ENCODE measurements at places on chromosomes 2 and 18. TPM values are rescaled to one million over a fixed set of nuclear protein-coding genes. Genes with fewer than 3 reads are reported as not detected.

- no peak overlapping the region for H3K4me3 ChIP-seq
- peak; percentile 24 for DNase-seq
These were observed 52.2 kb upstream of the CAB39 start for GRCh38 chr2:230660294-230661060.

- no peaks in the 10 kb centered on the region for H3K4me1 ChIP-seq
- no peak overlapping the region for H3K27ac ChIP-seq
- H3K36me3 ChIP-seq: no peaks in the 10 kb centered on the region
- DNase-seq: no peak
- H3K4me3 ChIP-seq: no peak overlapping the region
These were observed 140.0 kb downstream of the SEPTIN10 start for GRCh38 chr2:109473616-109474318.

- no peaks in the 10 kb centered on the region for H3K36me3 ChIP-seq
- no peak overlapping the region for H3K4me3 ChIP-seq
- no peak for DNase-seq
- no peaks in the 10 kb centered on the region for H3K4me1 ChIP-seq
- no peak overlapping the region for H3K27ac ChIP-seq
- H3K27me3 ChIP-seq: no peaks in the 10 kb centered on the region
These were observed 22.4 kb downstream of the NCOA1 start for GRCh38 chr2:24513281-24514071.

DNA sequence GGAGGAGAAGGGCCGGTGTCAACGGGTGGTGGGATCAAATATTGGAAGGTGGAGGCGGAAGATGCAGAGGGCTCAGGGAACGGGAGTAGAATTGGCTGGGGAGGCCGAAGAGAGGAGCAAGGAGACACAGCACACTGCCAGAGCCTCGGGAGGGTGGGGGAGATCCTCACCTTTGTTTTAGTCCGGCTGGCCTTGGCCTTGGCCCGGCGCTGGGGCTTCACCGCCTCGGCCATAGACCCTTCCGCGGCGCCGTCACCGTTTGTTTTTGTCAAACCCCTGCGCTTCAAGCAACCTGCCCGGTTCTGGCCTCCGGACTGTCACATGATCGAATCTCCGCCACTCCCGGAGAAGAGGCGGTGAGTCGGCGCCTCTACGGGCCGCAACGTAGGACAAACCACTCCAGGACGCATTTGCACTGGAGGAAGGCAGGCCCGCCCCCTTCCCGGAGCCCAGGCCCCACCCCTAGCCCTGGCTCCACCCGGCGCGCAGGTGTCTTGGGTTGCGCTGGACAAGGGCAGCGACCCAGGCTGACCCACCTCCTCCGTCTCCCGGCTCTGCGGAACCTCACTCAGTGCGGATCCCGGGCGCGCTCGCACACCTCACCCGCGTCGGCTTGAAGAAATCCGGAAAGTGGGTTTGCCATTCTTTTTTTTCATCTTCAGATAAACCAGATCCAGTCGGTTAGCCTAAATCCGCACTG is at the start of gene EPG5:
Gene EPG5, minus strand, starts transcription at position 323 of the 700 bp plus-strand sequence. Its CDS starts 90 bp downstream, at position 233.
- H3K4me1 ChIP-seq: no peaks in the 10 kb centered on the region
- H3K4me3 ChIP-seq: peak within 1 kb of the TSS; percentile 67
- DNase-seq: peak; percentile 86
- H3K36me3 ChIP-seq: no peaks in the 10 kb centered on the region

- H3K27ac ChIP-seq: peak overlapping the region; percentile 91
- DNase-seq: no peak
- no peaks in the 10 kb centered on the region for H3K4me1 ChIP-seq
- H3K27me3 ChIP-seq: no peaks in the 10 kb centered on the region
These were observed 1.5 kb upstream of the SPTBN1 start for GRCh38 chr2:54454548-54455130.

DNA sequence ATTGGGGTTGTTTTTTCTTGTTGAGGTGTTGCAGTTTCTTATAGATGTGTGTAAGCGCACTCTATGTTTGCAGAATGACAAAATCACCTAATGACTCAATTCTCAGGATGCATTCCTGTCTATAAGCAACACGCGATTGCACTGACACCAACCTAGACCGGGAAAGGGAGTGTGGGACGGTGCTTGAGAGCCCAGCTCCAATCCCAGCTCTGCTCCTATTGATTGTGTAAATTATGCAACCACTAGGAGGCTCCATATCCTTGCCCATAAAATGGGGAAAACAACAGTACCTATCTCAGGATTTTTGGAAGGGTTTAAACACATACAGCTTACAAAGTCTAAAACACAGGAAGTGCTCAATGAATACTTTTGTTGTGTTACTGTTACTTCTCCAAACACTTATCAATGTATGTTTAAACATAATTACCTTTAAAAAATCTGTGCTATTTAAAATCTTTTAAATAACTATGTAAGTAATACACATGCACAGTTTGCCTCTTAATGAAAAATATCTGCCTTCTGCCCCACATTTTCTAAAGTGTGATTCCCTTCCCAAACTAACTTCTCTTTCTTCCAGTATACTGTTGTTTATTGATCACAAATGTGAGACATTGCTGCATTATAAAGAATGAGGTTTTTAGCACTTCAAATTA is 132.5 kb downstream of the SPHKAP start:
- H3K27me3 ChIP-seq: no peaks in the 10 kb centered on the region
- no peaks in the 10 kb centered on the region for H3K4me1 ChIP-seq
- H3K36me3 ChIP-seq: no peaks in the 10 kb centered on the region
- H3K4me3 ChIP-seq: no peak overlapping the region
- no peak for DNase-seq
- no peak overlapping the region for H3K27ac ChIP-seq

GRCh38 chr18:23943903-23944624 is 70.5 kb upstream of the TTC39C start:
- no peak overlapping the region for H3K4me3 ChIP-seq
- no peaks in the 10 kb centered on the region for H3K36me3 ChIP-seq
- H3K4me1 ChIP-seq: no peaks in the 10 kb centered on the region
- DNase-seq: no peak

DNA sequence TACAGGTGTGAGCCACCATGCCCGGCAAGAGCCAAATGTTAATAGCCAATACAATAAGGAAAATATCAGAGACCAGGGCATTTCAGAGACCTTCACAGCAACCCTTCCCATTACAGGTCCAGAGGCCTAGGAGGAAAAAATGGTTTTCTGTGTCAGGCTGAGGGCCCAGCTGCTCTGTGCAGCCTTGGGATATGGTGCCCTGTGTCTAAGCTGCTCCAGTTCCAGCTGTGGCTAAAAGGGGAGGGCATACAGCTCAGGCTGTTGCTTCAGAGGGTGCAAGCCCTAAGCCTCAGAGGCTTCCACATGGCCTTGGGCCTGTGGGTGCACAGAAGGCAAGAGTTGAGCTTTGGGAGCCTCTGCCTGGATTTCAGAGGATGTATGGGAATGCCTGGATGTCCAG is 20.1 kb upstream of the CCDC195 start:
- H3K36me3 ChIP-seq: no peaks in the 10 kb centered on the region
- no peak overlapping the region for H3K27ac ChIP-seq
- DNase-seq: no peak
- no peaks in the 10 kb centered on the region for H3K27me3 ChIP-seq
- no peak overlapping the region for H3K4me3 ChIP-seq
- H3K4me1 ChIP-seq: no peaks in the 10 kb centered on the region

GRCh38 chr2:168699844-168700417 is 102.5 kb upstream of the NOSTRIN start:
- no peak overlapping the region for H3K27ac ChIP-seq
- no peak overlapping the region for H3K4me3 ChIP-seq
- H3K27me3 ChIP-seq: no peaks in the 10 kb centered on the region
- no peaks in the 10 kb centered on the region for H3K4me1 ChIP-seq
- H3K36me3 ChIP-seq: peaks cover 28% of the 10 kb centered on the region

GRCh38 chr18:8724452-8724851 is 19.1 kb downstream of the MTCL1 start:
- H3K27ac ChIP-seq: no peak overlapping the region
- no peak overlapping the region for H3K4me3 ChIP-seq
- H3K36me3 ChIP-seq: peaks cover 7% of the 10 kb centered on the region
- no peak for DNase-seq
- no peaks in the 10 kb centered on the region for H3K27me3 ChIP-seq
- H3K4me1 ChIP-seq: no peaks in the 10 kb centered on the region

- no peaks in the 10 kb centered on the region for H3K27me3 ChIP-seq
- H3K36me3 ChIP-seq: peaks cover 16% of the 10 kb centered on the region
- no peak overlapping the region for H3K27ac ChIP-seq
- H3K4me1 ChIP-seq: no peaks in the 10 kb centered on the region
- DNase-seq: no peak
- no peak overlapping the region for H3K4me3 ChIP-seq
These were observed 26.3 kb upstream of the EPG5 start for GRCh38 chr18:45993438-45993837.

GRCh38 chr2:101160454-101160853 is 9.3 kb upstream of the TBC1D8 start:
- no peak overlapping the region for H3K27ac ChIP-seq
- no peak for DNase-seq
- no peaks in the 10 kb centered on the region for H3K4me1 ChIP-seq
- H3K27me3 ChIP-seq: no peaks in the 10 kb centered on the region
- no peak overlapping the region for H3K4me3 ChIP-seq

- H3K27ac ChIP-seq: no peak overlapping the region
- no peak for DNase-seq
- no peaks in the 10 kb centered on the region for H3K27me3 ChIP-seq
- H3K4me1 ChIP-seq: no peaks in the 10 kb centered on the region
These were observed 78.4 kb upstream of the AQP4 start for GRCh38 chr18:26943906-26944305.

- no peak overlapping the region for H3K27ac ChIP-seq
- H3K4me1 ChIP-seq: no peaks in the 10 kb centered on the region
- no peaks in the 10 kb centered on the region for H3K27me3 ChIP-seq
- no peak overlapping the region for H3K4me3 ChIP-seq
- no peaks in the 10 kb centered on the region for H3K36me3 ChIP-seq
These were observed 513.5 kb downstream of the CMPK2 start for GRCh38 chr2:6352247-6352646.

DNA sequence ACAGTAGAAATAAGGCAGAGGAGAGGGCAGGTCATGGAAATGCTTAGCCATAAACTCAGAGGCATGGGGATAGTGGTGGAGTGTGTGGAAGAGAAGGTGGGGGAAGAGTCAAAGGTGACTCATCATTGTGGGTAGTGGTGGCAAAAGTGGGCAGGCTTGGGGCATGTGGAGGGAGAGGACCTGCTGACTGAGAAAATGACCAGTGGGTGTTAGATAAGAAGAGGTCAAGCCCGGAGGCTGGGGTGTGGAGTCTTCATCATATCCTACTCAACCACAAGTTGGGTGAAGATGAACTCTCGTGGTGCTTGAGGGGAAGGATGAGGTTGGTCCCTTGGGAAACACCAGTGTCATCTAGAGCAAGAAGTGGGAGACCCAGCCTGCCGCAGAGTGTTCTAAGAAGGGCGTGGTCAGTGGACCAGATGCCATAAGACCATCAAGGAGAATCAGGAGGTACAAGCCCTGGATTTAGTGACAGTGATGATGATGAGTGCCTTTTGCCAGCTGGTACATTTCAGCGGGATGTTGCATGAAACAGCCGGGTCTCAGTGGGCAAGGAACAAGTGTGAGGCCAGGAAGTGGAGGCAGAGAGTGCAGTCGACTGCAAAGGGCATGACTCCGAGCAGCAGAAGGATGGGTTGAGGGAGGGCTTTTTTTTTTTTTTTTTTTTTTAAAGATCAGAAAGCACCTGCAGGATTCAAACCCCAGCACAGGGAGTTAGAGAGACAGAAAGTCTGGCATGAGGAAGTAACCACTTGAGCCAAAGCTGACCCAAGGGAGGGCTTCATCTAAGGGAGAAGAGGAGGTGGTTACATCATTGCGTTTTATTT is 122.6 kb upstream of the SPRED2 start:
- no peak overlapping the region for H3K27ac ChIP-seq
- no peaks in the 10 kb centered on the region for H3K27me3 ChIP-seq
- peaks cover 8% of the 10 kb centered on the region for H3K4me1 ChIP-seq
- H3K4me3 ChIP-seq: no peak overlapping the region
- no peaks in the 10 kb centered on the region for H3K36me3 ChIP-seq
- no peak for DNase-seq

- no peak overlapping the region for H3K4me3 ChIP-seq
- H3K27me3 ChIP-seq: no peaks in the 10 kb centered on the region
- H3K27ac ChIP-seq: no peak overlapping the region
- no peak for DNase-seq
- no peaks in the 10 kb centered on the region for H3K4me1 ChIP-seq
These were observed 127.1 kb downstream of the CD226 start for GRCh38 chr18:69820538-69820937.

ACVR1C gene
- 6.0 TPM for total RNA-seq

PXDN gene
- total RNA-seq: 40.4 TPM

TCF4 gene
- total RNA-seq: 101 TPM

SYT4 gene
- not detected for total RNA-seq

OBSL1 gene
- 135 TPM for total RNA-seq

CDK5R2 gene
- not detected for total RNA-seq

GPATCH11 gene
- 10.9 TPM for total RNA-seq

CRYGD gene
- not detected for total RNA-seq

SALL3 gene
- not detected for total RNA-seq

GDF7 gene
- total RNA-seq: 6.3 TPM

UGT1A5 gene
- not detected for total RNA-seq

COL5A2 gene
- total RNA-seq: 57.6 TPM
